ENCODE measurements at places on chromosomes 13 and 19. TPM values are rescaled to one million over a fixed set of nuclear protein-coding genes. Genes with fewer than 3 reads are reported as not detected.

- no peaks in the 10 kb centered on the region for H3K36me3 ChIP-seq
- peaks cover 2% of the 10 kb centered on the region for H3K27me3 ChIP-seq
- DNase-seq: peak; percentile 71
- no peak overlapping the region for H3K4me3 ChIP-seq
- H3K4me1 ChIP-seq: no peaks in the 10 kb centered on the region
These were observed 28.4 kb upstream of the ATP12A start for GRCh38 chr13:24651718-24652345.

GRCh38 chr13:81480634-81481033 lies 1139.7 kb upstream of the SPRY2 start:
- DNase-seq: no peak
- H3K27me3 ChIP-seq: peaks cover 10% of the 10 kb centered on the region
- no peaks in the 10 kb centered on the region for H3K4me1 ChIP-seq
- H3K27ac ChIP-seq: no peak overlapping the region
- no peaks in the 10 kb centered on the region for H3K36me3 ChIP-seq

- H3K27me3 ChIP-seq: no peaks in the 10 kb centered on the region
- H3K27ac ChIP-seq: peak overlapping the region; percentile 86
- no peak for DNase-seq
- peak overlapping the region; percentile 51 for H3K4me3 ChIP-seq
- peaks cover 65% of the 10 kb centered on the region for H3K4me1 ChIP-seq
These were observed 85.9 kb downstream of the MBNL2 start for GRCh38 chr13:97307882-97308624.

SELENOW gene
- total RNA-seq: 204 TPM

GRCh38 chr19:18368504-18369222 lies 17.3 kb upstream of the GDF15 start:
- peaks cover 35% of the 10 kb centered on the region for H3K4me1 ChIP-seq
- H3K36me3 ChIP-seq: peaks cover 3% of the 10 kb centered on the region
- no peak overlapping the region for H3K4me3 ChIP-seq

DNA sequence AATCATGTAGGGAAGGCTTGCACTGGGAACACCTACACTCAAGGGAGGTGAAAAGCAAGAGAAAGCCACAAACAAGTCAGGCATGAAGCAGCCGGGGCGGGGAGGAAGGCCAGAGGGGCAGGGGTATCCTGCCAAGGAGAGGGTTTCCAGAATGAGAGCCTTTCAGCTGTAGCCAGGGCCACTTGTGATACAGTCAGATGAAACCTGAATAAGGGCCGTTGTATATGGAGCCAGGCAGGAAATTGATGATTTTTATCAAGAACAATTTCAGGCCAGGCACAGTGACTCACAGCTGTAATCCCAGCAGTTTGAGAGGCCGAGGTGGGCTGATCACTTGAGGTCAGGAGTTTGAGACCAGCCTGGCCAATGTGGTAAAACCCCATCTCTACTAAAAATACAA lies 4.4 kb downstream of the TRPM4 start:
- no peak overlapping the region for H3K4me3 ChIP-seq
- H3K36me3 ChIP-seq: peaks cover 10% of the 10 kb centered on the region
- no peak for DNase-seq
- no peaks in the 10 kb centered on the region for H3K27me3 ChIP-seq
- H3K27ac ChIP-seq: no peak overlapping the region

UBE2L5 gene
- total RNA-seq: not detected

ZSCAN22 gene
- total RNA-seq: 3.7 TPM

IGFL3 gene
- total RNA-seq: not detected

Measured in osteocyte (in vitro differentiated cells).